Bone marrow (tissue), 2 donors: ENCODE measurements at places on chromosomes 5 and 9.

- no peak for DNase-seq
These were observed 170.7 kb downstream of the TSSK1B start for GRCh38 chr5:113264046-113264445.

DNA sequence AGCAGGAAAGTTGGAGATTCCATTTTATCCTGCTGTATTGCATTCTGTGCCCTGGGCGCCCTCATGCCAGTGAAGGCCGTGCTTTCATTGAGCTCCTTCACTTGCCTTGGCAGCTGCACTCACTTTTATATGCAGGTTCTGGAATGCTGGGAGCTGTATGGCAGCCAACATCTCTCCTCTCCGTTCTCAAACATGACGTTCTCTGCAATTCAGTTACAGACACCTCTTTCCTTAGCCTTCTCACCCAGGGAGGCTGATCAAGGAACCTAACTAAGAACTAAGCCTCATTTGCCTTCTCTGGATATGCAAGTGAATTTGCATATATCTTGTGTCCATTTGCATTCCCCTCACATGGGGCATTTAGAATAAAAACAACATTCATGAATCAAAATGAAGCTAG is 29.4 kb upstream of the PURA start:
- DNase-seq: no peak

GRCh38 chr9:89926691-89927220 is 321.9 kb downstream of the GADD45G start:
- no peak for DNase-seq

GRCh38 chr9:113274474-113275156 is 757 bp downstream of the CDC26 start:
- DNase-seq: peak; percentile 52

DNA sequence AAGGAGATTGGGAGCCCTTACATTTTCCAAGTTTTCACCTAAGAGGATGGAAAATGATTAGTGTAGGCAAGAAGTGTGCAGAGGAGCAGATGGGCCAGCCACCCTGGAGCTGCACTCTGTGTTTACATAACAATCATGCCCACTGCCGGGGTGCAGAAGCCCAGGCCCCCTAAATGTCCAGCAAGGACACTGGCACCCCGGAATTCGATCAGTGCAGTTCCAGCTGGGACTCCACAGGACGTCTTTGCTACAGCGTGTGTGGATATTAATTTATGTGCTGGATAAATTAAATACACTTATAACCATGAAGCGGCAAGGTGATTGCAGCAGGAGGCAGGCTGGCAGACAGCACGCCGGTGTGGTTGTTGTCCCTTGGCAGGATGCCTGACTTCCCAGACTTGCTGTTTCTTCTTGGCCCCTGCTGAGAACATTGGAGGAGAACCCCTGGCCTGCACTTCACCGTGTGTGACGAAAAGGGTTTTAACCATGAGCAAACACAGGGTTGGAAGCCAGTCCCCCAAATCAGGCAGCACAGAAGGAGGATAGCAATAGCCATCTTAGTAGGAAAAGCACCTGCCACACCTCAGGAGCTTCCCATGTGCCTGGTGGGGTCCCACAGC is 73.7 kb downstream of the GADD45G start:
- no peak for DNase-seq
